ENCODE measurements at places on chromosomes 12 and 14.

- DNase-seq = no peak
These were observed 2.0 kb downstream of the PELI2 start for GRCh38 chr14:56120091-56120691.

DNA sequence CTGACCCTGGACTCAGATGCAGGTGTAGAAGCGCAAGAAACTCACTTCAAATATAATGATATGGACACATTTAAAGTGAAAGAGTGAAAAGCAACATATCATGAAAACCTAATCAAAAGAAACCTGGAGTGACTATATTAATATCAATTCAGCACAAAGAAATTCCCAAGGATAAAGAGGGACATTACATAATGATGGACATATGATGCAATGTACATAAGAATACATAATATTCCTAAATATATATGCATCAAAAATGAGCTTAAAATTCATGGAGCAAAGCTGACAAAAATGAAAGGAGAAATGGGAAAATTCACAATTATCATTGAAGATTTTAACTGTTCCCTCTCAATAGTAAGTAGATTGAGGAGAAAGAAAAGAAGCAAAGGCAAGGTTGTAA lies 24.6 kb downstream of the PTPRR start:
- no peak for DNase-seq

GRCh38 chr12:16939871-16940306 lies 333.9 kb upstream of the LMO3 start:
- DNase-seq = peak; percentile 80

DNA sequence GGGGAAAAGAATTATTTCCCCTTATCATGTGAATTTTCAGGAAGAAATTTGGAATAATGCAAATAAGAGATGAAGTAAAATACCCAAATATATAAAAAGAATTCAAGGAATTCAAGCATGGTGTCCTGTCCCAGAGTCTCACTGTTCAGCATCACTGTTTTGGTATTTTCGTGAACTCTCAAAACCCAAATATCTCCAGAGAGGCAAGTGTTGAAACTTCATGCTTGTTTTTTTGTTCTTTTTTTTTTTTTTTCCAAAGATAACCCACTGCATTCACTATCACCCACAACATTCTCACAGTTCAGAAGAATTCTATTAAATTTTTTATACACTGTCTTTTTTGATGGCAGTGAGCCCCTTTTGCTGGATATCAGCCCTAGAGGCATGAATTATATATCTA lies 354.9 kb downstream of the DIO2 start:
- no peak for DNase-seq

GRCh38 chr12:49970658-49971057 lies 2.1 kb upstream of the AQP6 start:
- DNase-seq = no peak

DNA sequence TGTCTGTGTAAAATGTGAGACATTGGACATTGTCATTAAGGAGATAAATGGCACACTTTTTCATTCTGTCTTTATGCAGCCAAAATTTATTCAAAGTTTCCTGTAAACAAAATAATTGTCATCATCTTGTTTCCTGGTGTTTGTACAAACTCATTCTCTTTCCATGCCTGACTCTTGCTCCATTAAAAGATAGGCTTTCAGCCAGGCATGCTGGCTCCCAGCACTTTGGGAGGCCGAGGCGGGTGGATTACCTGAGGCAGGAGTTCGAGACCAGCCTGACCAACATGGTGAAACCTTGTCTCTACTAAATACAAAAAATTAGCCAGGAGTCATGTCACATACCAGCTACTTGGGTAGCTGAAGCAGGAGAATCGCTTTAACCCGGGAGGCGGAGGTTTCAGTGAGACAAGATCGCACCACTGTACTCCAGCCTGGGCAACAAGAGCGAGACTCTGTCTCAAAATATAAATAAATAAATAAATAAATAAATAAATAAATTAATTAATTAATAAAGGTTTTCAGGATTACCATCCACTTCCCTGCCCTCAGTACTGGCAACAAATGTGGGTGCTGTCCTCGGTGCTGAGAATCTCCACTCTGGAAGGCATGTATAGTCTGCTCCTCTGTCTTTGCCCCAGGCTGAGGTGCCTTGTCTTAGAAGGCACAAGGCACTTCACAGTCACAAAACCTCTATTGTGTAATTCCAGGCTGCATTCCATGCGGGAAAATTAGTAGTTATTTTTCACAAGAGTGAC lies 83.2 kb downstream of the PAH start:
- DNase-seq = no peak

- DNase-seq = no peak
These were observed 251.3 kb downstream of the ALX1 start for GRCh38 chr12:85531341-85531740.

- peak; percentile 20 for DNase-seq
These were observed 47.0 kb upstream of the SLC2A13 start for GRCh38 chr12:40152783-40153383.

- no peak for DNase-seq
These were observed 6.0 kb upstream of the STK38L start for GRCh38 chr12:27237790-27238771.

GRCh38 chr12:91239481-91239880 lies 56.9 kb upstream of the DCN start:
- no peak for DNase-seq

DNA sequence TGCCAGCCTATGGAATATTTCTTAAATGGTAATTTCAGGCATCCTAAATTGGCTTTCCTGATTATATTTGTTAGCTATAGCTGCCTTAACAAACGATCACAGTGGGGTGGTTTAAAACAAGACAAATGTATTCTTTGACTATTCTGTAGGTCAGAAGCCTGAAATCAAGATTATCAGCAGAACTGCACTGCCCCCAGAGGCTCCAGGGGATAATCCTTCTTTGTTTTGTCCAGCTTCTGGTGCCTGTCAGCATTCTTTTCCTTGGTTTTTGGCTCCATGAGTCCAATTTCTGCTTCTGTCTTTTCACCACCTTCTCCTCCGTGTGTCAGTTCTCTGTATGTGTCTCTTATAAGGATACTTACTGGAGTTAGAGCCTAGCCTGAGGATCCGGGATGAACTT lies 1282.2 kb upstream of the USP15 start:
- no peak for DNase-seq

DNA sequence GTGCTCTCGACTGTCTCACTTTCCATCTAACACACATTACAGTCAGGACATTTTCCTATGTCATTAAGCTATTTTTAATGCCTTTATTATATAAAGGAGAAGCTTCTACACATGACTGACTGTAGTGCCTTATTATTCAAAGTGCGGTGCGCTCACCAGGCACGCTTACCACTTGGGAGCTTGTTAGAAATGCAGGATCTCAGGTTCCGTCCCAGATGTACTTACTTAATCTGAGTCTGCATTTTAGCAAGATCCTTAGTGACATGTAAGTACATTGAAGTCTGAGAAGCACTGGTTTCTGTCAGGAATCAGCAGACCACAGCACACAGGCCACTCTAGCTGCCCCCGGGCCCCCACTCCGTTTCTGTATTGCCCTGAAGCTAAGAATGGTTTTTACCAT lies 44.7 kb upstream of the MDM1 start:
- DNase-seq = no peak

DNA sequence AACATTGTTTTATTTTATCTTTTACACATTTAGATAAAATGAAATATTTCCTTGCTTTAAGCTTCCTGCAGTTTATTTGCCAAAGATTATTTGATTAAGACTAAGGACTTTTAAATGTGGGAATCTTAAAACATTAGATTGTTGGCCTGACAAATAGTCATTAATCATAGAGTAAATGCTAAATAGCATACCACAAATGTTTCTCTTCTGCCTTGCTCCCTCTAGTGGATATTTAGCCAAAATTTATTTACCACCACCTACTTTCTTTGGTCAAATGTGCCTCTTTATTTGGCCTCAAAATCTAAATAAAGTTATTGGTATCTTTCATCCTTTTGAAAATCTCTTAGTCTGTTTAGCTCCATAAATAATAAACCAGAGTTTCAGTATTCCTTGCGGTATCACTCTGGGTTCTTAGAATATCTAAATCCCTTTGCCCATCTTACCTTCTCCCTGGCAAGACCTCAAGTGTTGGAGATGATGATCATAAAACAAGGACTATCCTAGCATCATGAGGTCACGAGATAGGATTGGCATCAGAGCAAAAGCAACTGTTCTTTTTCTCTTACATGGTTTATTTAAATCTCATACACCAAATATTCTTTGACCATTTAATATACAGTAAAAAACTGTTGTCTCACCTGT lies 150.6 kb upstream of the AEBP2 start:
- peak; percentile 32 for DNase-seq

- DNase-seq = peak; percentile 59
These were observed 14.9 kb downstream of the C2CD5 start for GRCh38 chr12:22529281-22530060.

DNA sequence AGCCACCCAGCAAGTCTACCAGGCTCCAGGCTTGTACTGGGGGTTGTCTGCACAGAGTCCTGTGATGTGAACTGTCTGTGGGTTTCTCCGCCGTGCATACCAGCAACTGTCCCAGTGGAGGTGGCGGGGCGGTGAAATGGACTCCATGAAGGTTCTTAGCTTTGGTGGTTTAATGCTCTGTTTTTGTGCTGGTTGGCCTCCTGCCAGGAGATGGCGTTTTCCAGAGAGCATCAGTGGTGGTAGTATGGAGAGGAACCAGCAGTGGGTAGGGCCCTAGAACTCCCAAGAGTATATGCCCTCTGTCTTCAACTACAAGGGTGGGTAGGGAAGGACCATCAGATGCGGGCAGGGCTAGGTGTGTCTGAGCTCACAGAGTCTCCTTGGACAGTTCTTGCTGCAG lies 303.8 kb downstream of the TMEM121 start:
- DNase-seq = no peak

GRCh38 chr14:68060198-68060597 lies 240.6 kb downstream of the RAD51B start:
- no peak for DNase-seq

DNA sequence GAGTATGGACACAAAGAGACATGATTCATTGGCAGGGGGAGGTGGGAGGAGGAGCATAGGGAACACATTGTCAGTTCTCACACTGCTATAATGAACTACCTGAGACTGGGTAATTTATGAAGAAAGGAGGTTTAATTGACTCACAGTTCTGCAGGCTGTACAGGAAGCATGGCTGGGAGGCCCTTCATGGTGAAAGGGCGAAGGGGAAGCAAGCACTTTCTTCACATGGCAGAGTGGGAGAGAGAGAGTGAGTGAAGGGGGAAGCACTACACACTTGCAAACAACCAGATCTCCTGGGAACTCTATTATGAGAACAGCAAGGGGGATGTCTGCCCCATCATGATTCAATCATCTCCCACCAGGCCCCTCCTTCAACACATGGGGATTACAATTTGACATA lies 391.8 kb downstream of the BMP4 start:
- no peak for DNase-seq

GRCh38 chr12:123895451-123895850 lies 77.2 kb downstream of the CCDC92 start:
- DNase-seq = peak; percentile 78

DNA sequence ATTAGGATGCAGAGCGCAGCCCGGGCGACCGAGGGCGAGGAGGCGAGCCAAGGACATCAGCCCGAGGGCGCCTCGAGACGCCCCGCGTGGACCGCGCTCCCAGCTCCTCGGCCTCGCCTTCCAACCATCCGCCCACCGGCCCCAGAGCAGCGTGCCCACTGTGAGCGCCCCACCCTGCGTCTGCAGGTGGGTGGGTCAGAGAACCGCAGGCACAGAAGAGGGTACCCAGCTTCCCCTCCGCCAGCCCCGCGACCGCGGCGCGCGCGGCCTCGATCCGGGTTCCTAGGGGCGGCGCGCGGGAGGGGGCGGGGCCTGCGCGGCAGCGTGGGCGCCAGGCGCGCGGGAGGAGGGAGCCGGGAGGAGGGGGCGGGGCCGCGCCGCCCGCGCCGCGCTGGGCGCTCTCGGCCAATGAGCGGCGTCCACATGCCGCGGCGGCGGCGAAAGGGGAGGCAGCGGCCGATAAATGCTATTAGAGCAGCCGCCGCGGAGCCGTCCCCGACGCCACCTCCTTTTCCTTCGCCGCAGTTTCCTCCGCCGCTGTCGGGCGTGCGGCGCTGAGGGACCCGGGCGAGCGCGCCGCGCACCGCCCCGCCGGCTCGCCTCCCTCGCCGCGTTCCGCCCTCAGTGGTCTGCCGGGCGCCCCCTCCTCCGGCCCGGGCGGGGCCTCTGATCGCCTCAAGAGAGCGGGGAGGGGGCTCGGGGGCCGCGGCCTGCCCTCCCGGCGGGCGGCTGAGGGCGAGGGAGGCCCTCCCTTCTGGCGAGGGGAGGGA lies at the start of gene ATP2A2:
Gene ATP2A2, plus strand, starts transcription at position 469 of the 770 bp plus-strand sequence. CDS start 543 bp downstream, outside the sequence.
- DNase-seq = peak; percentile 73

DNA sequence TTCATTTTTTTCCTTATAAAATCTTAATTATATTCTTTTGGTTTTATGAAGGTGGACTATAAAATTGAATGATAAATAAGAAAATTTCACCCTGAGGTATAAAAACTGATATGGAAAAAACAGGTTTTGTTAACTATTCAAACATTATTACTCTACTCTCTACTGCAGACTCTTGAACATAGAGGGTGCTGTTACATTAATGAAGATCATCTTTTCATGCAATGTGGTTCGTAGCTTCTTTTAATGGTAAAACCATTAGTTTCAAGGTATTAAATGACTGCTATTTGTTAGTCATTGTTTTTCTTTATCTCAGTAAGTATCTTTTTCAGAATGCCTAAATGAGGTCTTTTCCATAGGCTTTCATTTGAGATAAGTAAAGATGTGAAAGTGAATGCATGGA lies 510.4 kb downstream of the SLC16A7 start:
- DNase-seq = no peak

- peak; percentile 21 for DNase-seq
These were observed 29.4 kb upstream of the SNRPF start for GRCh38 chr12:95829395-95829794.

- no peak for DNase-seq
These were observed 1108.9 kb downstream of the BCL11B start for GRCh38 chr14:98162856-98163805.

- DNase-seq = no peak
These were observed 638.5 kb downstream of the MED13L start for GRCh38 chr12:115638733-115639647.

GRCh38 chr12:13635709-13636108 lies 345.7 kb downstream of the GRIN2B start:
- DNase-seq = no peak

DNA sequence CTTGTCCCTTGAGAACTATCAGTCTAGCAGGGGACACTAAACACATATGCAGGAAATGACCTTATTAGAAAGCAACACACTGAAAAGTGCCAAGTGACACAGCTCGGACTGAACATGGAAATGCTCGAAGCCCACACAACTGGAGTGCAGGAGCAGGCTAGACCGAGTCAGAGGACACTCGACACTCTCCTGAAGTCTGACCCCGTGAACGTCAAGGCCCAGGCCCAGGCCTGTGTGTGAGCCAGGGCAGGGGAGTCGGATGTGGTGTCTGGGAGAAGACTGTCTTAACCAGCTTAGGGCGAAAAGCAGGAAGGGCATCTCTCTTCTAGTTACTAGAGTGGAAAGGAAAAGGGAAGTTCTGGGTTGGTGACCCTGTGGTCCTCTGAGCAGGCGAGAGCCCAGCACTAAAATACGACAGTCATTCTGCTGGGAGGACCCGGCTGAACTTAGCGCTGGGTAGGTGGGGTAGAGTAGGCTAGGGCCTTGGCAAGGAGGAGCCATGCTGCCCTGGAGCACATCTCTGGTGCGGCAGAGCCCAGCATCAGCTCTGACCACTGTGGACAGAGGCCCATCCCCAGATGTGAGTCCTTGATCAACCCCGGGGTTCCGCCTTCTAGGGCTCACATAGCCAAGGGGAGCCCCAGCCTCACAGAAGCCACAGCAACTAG lies 93.0 kb downstream of the NTF3 start:
- no peak for DNase-seq

All from HepG2 (cell line).